ENCODE measurements at places on chromosomes 5 and 9. TPM values are rescaled to one million over a fixed set of nuclear protein-coding genes. Genes with fewer than 3 reads are reported as not detected.

- no peak for DNase-seq
These were observed 177.6 kb upstream of the ST8SIA4 start for GRCh38 chr5:101080462-101081240.

- DNase-seq, result peak; percentile 83
These were observed at the start of gene TMED9 for GRCh38 chr5:177592010-177592834. Gene TMED9 (plus strand): TSS chr5:177592203. CDS start chr5:177592215, 12 bp downstream.

DNA sequence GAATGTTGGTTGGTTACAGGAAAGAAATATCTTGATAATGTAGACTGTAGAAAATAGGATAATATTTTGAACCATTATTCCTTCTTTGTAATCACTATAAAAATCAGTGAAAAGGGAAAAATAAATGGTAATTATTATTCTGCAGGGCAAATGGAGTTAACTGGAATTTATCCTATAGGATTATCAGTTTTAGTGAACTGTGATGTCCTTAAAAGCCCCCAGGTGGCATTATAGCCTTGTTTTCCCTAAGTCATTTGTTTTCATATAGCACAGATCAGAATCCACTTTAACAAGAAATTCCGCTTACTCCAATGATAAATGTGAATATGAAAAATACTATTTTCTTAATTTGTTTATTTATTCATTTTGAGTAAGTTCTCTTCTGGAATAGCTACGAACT lies 26.2 kb upstream of the WDR41 start:
- DNase-seq, result no peak

- DNase-seq, result peak; percentile 28
These were observed 181.6 kb downstream of the CD180 start for GRCh38 chr5:67014957-67015400.

The RMND5B gene
- total RNA-seq, result 48.6 TPM

DNA sequence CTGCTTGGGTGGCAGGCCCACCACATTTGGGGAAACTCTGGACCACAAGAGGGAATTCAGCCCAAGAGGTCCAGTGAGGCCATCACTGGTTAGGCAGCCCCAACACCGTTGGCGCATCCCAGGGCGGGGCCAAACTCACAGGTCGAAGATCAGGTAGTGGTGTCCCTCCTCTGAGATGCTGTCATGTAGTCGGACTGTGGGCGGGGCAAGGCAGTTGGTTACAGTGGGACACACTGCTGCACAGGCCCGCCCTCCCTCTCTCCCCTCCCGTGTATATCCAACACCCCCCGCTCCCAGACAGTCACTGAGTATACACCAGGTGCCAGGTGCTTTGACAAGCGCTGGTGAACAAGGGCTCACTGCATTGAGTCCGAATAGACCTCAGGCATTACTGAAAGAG lies 32.1 kb downstream of the CAMK2A start:
- no peak for DNase-seq

DNA sequence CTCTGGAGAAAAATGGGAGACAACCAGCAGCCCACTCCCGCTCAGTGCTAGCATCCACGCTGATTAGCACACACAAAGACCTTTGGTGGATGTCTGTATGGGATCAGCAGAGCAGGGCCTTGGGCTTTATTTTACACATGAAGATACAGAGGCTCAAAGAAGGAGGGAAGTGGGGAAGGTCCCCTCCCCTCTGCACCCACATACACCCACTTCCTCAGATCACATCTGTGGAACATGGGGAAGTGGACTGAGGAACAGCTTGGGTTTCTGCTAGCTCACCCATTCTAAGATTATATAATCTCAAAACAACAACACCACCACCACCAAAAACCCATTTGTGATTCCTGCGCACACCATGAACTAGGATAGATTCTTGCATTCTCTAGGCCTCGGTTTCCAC lies 14.0 kb downstream of the GGTA1 start:
- DNase-seq, result no peak

GRCh38 chr5:38420691-38421390 lies 135.6 kb downstream of the LIFR start:
- DNase-seq, result peak; percentile 67

DNA sequence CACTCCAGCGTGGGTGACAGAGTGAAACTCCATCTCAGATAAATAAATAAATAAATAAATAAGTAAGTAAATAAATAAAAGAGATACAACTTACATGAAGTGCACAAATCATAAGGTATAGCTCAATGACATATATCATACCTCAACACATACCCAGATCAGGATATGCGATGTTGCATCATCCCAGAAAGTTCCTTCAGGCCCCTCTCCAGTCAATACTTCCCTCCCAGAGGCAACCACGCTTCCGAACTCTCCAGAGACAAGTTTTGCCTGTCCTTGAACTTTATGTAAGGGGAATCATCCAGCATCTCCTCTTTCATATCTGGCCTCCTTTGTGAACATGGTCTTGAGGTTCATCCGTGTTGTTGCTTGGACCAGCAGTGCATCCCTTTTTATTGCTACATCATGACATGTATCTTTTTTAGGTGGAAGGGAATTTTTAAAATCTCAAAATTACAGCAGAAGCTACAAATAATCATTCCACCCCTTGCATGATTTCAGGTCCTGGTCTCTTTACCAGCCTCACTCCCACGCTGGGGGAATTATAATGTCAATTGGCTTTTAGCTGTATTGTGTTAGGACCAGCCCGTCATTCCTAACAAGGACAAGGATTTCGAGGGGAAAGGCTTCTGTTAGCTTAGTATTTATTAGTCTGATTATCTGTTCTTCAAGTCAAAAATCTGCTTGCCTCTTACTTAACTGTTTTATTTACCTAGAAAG lies 32.9 kb upstream of the AOPEP start:
- DNase-seq, result no peak

DNA sequence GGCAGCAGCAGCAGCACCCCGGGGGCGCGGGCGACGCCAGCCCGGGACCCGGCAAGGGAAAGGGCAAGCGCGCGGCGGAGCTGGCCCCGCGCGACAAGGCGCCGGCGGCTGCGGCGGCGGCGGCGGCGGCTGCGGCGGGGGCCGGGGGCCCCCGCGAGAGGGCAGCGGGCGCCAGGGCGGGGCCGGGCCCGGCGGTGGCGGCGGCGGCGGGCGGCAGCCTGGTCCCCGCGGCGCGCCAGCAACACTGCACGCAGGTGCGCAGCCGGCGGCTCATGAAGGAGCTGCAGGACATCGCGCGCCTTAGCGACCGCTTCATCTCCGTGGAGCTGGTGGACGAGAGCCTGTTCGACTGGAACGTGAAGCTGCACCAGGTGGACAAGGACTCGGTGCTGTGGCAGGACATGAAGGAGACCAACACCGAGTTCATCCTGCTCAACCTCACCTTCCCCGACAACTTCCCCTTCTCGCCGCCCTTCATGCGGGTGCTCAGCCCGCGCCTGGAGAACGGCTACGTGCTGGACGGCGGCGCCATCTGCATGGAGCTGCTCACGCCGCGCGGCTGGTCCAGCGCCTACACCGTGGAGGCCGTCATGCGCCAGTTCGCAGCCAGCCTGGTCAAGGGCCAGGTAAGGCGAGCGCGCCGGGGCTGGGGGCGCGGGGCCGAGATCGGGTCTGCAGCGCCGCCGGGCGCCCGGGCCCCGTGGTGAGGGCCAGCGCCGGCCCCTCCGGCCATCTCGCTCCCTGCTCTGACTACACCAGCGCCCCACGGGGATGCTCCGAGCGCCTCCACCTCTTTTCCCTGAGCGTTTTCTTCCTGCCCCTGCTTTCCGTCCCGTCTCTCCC lies at the start of gene UBE2QL1:
TSS of gene UBE2QL1 (plus strand) at position 238 of the 843 bp plus-strand sequence. CDS start at position 273, 35 bp downstream.
- peak; percentile 38 for DNase-seq

- DNase-seq, result no peak
These were observed 216.9 kb upstream of the FBXL7 start for GRCh38 chr5:15283076-15283475.

GRCh38 chr5:143889986-143890385 lies 78.0 kb downstream of the HMHB1 start:
- DNase-seq, result no peak

The SH3GLB2 gene
- total RNA-seq, result 91.2 TPM

DNA sequence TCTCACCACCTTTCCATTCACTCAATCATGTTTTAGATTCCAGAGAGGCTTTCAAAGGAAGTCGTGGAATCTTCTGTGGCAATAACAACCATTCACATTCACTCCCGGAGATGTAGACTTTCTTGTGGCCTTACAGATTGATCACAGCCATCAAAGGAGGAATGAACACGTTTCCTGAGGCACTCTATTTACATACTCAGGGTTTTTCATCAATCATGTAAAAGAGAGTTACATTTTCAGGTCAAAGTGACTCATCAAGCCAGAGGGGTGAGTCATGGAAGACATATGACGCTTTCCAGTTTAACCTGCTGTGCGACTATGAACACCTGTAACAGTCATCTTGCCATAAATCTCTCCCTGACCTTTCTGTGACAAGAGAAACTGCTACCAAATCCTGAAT lies 39.3 kb upstream of the RAD23B start:
- DNase-seq, result no peak

The OTP gene
- not detected for total RNA-seq

- no peak for DNase-seq
These were observed 3.4 kb upstream of the CCNO start for GRCh38 chr5:55236800-55237199.

DNA sequence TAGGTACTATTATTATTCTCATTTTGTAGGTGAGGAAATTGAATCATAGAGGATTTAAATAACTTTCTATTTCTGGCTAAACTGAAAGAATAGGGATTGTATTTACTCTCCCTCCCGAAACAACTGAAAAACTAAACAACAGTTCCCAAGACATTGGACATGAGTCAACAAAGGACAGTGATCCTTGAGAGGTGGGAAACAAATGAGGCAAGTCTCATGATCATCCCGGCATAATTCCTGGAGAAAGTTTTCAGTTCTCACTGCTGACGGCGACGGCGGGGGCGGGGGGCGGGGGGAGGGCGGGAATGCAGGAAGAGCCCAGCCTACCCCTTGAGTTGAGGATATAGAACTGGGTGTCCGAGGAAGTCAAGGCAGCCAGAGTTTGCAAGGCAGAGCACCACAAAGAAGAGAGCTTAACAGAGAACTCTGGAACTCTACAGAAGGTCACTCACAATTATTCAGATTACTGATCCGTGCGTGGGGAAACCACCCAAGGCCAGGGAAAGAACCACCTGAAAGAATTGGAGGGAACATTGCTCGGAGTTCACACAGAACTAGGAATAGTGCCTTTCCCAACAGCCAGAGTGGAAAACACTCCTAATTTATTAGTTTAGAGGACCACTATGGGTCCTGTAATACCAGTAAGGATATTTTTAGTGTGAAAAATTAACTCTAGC lies 27.4 kb upstream of the WHRN start:
- no peak for DNase-seq

GRCh38 chr9:69012696-69013381 lies 1.1 kb downstream of the PRKACG start:
- DNase-seq, result no peak

GRCh38 chr5:15547261-15547839 lies 47.4 kb downstream of the FBXL7 start:
- DNase-seq, result no peak

GRCh38 chr9:124040935-124041816 lies 29.6 kb downstream of the LHX2 start:
- DNase-seq, result peak; percentile 41

DNA sequence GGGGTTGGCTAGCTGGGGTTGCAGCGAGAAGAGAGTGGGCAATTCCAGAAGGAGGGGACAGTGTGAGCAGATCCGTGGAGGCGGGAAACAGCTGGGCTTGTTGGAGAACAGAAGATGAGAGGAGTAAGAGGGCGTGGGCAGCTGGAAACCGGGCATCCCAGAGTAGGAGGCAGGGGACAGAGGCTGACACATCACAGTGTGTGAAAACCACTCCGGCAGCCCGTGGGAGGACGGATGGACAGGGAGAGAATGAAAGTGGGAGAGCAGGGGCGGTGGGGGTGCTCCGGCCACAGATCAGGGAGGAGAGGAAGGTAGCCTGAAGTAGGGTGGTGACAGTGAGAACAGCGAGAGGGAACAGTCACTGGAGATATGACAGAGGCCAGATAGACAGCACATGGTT lies 8.3 kb upstream of the PSMB7 start:
- no peak for DNase-seq

DNA sequence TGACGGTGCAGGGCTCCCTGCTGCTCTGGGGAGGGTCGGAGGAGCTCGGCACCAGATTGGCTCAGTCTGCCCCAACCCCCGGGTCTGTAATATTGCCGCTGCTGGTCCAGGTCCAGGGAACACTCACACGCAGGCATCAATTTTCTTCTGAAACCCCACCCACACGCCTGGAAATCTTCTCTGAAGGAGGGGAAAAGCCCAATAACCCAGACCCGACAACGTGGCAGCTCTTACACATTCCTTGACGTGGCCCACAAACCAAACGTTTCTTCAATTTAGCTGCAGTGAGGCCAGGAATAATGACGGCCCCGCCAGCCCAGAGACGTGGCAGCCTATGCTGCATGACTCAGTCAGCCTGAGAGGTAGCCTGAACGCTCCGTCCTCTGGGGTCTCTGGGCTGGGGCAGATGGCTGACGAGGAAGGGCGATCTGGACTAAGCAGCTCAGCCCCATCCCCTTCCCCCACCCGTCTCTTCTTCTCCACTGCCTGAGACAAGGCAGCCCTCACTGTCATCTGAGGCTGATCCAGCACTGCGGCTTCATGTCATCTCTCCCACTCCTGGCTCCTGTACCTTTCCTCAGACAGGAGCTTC lies 9.9 kb upstream of the SPARC start:
- peak; percentile 35 for DNase-seq

DNA sequence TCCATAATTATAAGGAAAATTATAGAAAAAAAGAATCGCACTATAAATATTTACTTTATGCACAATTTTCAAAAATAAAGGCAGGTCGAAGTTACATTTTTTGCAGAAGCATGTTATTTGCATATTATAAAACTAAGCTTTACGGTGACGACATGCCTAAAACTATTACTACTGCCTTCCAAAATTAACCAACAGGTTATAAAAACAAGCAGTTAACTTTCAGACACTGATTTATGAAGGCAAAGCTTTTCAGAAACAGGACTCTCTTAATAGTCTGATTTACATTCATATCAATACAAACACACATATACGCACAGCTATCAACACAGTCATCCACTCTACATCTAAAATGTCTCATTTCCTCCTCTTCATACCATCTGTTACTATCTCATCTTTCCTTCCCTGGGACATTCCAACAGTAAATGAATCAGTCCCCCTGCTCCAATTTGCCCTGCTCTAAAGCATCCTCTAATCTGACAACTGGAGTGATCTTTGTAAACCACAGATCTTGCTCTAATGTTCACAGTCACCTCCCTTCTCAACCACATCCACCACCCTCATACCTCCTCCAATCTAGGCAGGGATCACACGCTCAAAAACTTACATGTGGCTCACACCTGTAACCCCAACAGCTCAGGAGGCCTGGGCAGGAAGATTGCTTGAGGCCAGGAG lies 21.6 kb downstream of the FBXW11 start:
- no peak for DNase-seq

- DNase-seq, result peak; percentile 1
These were observed 16.9 kb downstream of the IRF1 start for GRCh38 chr5:132473668-132474067.
